ENCODE measurements at places on chromosomes 4 and X.

- no peak for DNase-seq
Observed at GRCh38 chrX:143058120-143058519, 32.4 kb downstream of the SPANXN4 start.

GRCh38 chr4:159516556-159517140 is 413.8 kb downstream of the RAPGEF2 start:
- no peak for DNase-seq

DNA sequence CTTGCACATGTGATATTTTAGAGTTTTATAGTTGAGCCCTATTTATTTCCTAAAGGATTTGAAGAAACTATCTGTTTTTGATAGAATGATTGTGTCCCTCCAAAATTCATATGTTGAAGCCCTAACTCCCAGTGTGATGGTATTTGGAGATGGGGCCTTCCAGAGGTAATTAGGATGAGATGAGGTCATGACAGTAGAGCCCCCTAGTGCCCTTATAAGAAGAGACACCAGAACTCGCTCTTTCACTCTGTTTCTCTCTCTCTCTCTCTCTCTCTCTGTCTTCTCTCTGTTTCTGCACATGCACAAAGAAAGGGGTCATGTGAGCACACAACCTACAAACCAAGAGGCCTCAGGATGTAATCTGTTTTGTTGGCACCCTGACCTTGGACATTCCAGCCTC is 921.9 kb upstream of the DIAPH2 start:
- no peak for DNase-seq

GRCh38 chr4:167906851-167907250 is 185.5 kb upstream of the ANXA10 start:
- DNase-seq, result no peak

GRCh38 chr4:183202523-183202922 is 103.5 kb downstream of the WWC2 start:
- DNase-seq, result no peak

- DNase-seq, result no peak
Observed at GRCh38 chrX:71859637-71860036, 51.0 kb upstream of the NHSL2 start.

- DNase-seq, result peak; percentile 41
Observed at GRCh38 chr4:185734214-185734613, 77.8 kb downstream of the SORBS2 start.

- peak; percentile 1 for DNase-seq
Observed at GRCh38 chr4:129532573-129532972, 436.6 kb downstream of the C4orf33 start.

- DNase-seq, result no peak
Observed at GRCh38 chr4:176656108-176656507, 136.6 kb downstream of the VEGFC start.

DNA sequence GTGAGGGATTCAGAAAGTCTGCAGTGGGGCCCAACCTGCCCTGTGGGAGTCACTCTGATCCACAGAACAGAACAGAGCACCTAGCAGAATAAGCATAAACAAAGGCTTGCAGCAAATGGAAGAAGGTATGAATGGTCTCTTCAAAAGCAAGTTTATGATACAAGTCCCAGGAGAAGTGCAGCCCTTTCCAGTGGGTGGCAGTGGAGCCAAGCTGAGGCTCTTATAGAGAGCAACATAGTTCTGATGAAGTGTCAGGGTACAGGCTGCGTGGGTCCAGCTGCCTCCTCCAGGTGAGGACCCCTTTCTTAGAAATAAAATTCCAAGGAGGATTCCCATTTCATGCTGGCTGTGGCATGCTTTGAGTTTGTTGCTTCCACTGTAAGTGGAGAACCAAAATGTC is 88.8 kb upstream of the PAK3 start:
- DNase-seq, result no peak

DNA sequence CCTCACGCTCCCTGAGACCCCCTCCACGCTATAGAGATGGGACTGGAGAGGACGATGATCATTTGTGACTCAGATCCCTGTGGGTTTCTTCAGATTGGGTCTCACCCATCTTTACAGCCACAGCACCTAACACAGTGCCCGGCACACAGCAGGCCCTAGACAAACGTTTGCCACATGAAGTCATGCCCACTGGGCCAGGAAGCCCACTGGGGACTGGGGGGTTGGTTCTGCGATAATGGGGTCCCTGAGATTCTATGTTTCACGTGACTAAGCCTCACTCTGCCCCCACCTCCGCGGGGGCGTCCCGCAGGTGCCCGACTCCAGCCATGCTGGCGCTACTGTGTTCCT is 3.8 kb downstream of the SOD3 start:
- DNase-seq, result no peak

GRCh38 chr4:83408908-83409307 is 46.7 kb downstream of the HELQ start:
- no peak for DNase-seq

GRCh38 chrX:43682726-43683125 is 26.6 kb downstream of the MAOA start:
- no peak for DNase-seq

- DNase-seq, result no peak
Observed at GRCh38 chr4:149999485-150000074, 78.7 kb upstream of the DCLK2 start.

- DNase-seq, result no peak
Observed at GRCh38 chr4:158965226-158965625, 137.7 kb upstream of the RAPGEF2 start.

- no peak for DNase-seq
Observed at GRCh38 chr4:56871371-56871866, 36.3 kb upstream of the REST start.

- DNase-seq, result no peak
Observed at GRCh38 chr4:46817806-46818205, 91.2 kb downstream of the COX7B2 start.

DNA sequence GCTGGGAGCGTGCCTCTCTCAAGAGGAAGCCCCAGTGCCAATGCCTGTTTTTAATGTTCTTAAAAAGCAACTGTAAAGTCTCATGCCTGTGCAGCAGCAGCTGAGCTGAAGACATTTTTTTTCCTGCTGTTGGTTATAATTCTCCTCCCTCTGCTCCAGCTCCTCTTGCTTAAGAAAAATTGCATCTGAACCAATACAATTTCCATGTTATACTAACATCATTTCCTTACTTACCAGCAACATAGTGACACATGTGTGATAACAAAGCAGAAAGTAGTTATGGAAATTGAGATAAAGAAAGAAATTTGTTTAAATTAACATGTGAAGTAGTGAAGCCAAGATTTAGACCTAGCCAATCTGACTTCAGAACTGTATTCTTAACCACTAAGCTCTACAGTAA is 101.4 kb downstream of the TBC1D19 start:
- DNase-seq, result no peak

DNA sequence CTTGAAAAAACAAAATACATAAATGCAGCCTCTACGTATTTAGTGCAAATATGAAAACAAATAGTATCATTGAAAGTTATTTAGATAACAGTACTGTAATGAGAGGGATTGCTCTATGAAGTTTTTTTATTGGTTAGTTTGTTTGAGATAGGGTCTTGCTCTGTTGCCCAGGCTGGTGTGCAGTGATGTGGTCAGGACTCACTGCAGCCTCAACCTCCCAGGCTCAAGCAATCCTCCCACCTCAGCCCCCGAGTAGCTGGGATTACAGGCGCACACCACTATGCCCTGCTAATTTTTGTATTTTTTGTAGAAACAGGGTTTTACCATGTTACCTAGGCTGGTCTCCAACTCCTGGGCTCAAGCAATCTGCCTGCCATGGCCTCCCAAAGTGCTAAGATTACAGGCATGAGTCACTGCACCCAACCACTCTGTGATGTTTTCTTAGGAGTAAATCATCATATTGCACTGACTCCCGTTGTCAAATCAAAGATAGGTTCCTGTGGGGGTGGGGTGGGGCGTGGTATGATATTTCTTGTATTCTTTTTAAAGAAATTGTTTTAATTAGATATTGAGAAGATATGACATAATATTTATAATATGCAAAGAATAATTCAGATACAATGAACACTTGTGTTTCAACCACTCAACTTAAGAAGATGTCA is 75.8 kb downstream of the ATG4A start:
- no peak for DNase-seq

- no peak for DNase-seq
Observed at GRCh38 chr4:15182600-15183220, 180.4 kb downstream of the CPEB2 start.

DNA sequence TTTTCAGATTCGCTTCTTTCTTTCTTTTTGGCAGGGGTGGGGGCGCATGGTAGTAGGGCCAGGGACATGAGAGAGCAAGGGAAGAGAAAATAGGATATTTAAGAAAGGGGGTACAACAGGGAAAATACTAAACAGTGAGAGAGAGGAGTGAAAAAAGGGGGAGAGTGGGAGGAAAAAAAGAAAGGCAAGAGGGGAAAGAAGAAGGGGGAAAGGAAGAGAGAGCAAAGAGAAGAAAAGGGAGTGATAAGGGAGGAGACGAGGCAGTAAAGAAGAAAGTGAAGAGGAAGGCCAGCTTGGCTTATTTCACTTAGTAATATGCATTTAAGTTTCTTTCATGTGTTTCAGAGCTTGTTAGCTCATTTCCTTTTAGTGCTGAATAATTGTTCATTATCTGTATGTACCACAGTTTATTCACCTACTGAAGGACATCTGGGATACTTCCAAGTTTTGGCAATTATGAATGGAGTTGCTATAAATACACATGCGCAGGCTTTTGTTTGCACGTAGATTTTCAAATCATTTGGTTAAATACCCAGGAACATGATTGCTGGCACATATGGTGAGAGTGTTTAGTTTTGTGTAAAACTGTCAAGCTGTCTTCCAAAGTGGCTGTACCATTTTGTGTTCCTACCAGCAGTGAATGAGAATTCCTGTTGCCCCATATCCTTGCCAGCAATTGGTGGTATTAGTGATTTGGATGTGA is 37.3 kb downstream of the CASP6 start:
- no peak for DNase-seq

- DNase-seq, result no peak
Observed at GRCh38 chrX:33207056-33207455, 4.3 kb downstream of the DMD start.

Measured in CD4-positive, alpha-beta T cell treated with Interferon gamma for 1 hour (primary cell).